ENCODE measurements at places on chromosomes 6 and 20.

GRCh38 chr20:64093013-64093503 lies 8.9 kb upstream of the LKAAEAR1 start:
- DNase-seq: no peak

- no peak for DNase-seq
Measured at GRCh38 chr6:15421945-15422733, 176.3 kb downstream of the JARID2 start.

DNA sequence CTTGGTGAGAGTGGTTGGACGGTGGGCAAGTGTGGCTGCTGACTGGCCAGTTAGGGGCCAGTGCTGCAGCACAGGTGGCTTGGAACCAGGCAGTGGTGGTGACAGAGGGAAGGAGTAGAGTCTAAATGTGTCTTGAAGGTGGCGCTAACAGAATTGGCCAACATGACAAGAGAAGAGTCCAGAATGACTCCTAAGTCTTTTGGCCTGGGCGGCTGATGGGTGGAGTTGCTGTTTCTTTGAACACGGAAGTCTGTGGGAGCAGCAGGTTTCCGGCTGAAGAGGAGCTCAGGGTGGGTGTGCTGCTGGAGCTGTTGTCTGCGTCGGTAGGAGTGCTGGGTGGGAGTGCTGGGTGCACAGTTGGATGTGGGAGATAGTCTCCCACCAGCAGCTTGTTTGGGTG lies 10.1 kb downstream of the LSM14B start:
- no peak for DNase-seq

- DNase-seq: no peak
Measured at GRCh38 chr6:33316603-33317418, 733 bp downstream of the ZBTB22 start.

GRCh38 chr6:15417811-15418210 lies 171.9 kb downstream of the JARID2 start:
- DNase-seq: no peak

GRCh38 chr6:76230711-76231110 lies 158.2 kb upstream of the IMPG1 start:
- DNase-seq: peak; percentile 1

GRCh38 chr20:22531756-22532155 lies 52.6 kb downstream of the FOXA2 start:
- no peak for DNase-seq

GRCh38 chr6:165805067-165805555 lies 142.1 kb upstream of the PDE10A start:
- no peak for DNase-seq

- peak; percentile 77 for DNase-seq
Measured at GRCh38 chr6:73523434-73524123, 2.7 kb upstream of the EEF1A1 start.

GRCh38 chr6:27865850-27866356 lies 46.3 kb downstream of the OR2B2 start:
- DNase-seq: peak; percentile 28

DNA sequence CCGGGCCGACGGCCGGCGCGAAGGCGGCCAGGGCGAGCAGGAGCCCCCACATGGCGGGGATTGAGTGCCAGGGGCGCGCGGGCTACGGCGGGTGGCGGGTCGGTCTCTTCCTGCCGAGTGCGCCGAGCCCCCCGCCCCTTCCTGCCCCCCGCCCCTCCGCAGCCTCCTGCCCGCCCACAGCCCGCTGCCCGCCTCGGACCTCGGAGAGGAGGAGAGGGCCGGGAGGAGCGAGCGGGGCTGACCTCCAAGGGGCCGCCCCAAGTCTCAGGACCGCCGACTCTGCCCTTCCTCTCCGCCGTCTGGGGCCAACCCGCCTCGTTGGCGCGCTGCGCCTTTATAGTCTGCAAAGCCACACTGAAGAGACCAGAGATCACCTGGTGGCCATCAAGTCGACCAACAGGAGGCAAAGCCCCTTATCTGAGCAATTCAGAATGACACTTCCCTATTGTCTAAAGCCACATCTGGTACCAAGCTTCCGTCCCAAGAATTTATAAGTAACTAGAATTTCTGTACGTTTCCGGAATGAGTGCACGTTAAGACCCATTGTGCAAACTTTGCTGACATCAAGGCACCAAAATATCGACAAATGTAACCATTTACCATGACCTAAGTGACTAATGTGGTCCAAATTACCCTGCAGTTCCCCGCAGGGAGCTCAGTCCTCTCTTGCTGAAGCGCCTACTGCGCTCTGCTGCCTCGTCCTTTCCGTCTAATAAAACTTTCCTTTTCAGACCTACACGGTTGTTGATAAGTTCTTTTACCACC lies at the start of gene CPXM1:
Gene CPXM1, minus strand, starts transcription at position 107 of the 765 bp plus-strand sequence. Its CDS starts 55 bp downstream, at position 52.
- peak; percentile 27 for DNase-seq

DNA sequence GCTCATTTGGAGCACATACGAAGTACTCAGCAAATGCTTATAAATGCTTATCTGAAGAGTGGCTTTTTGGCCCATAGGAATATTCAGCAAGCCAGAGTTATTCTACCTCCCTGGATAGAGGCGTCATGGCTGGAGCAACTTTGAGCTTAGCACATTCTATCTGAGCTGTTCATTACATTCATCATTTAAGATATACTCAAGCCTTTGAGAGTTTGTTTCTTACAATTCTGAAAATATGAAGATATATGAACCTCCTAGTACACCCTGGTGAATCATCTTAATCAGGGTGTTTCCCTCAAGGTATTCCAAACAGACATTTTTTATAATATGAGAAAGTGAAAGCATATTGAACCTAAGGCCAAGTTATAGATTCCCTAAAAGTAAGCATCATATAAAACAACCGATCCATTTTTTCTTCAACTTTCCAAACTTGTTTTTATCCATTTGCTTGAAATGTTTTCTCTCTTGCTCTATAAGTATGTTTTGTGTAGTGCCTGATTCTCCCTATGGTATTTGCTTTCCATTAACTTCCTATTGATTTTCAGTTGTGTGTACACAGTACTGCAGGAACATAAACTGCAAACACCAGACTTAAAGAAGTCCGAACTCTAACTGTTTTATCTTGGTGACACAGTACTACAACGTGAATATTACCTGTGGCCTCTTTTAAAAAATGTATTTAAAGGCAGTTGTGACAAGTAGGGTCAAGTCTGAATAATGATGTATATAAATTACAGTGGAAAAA lies 139.7 kb upstream of the PTPRK start:
- DNase-seq: no peak

GRCh38 chr6:40791004-40791403 lies 203.8 kb upstream of the LRFN2 start:
- DNase-seq: peak; percentile 39

DNA sequence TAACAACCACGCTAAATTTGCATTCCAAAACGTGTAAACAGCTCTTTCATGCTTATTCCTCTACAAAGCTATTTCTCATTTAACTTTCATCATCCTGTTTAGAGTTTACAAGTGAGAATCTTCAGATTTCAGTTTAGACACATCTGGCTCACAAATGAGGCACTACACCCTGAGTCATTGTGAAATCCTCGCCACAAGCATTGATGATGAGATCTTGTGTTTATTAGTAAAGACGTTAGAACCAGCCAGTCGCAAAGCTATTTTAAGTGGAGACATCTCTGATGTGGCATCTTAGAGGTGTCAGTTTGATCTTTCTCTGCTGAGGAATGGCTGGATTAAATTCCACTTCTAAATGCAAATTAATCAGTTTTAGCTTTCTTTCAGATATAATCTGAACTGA lies 8.3 kb upstream of the ISM1 start:
- peak; percentile 80 for DNase-seq

DNA sequence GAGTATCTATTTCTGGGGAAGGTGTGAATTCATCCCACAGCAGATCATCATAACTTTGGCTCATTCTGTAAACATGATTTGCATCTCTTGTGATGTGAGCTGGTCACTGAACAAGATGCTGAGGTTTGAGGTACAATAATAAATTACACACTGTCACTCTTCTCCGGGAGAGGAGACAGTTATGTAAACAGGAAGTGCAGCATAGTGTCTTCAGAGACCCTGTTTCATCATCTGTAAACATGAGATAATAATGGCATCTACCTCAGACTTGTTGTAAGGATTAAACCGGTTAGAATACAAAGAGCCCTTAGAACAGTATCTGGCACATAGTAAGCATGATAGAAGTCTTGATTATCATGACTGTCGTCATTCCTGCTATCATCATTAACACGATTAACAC lies 125.2 kb downstream of the TBC1D7 start:
- DNase-seq: no peak

GRCh38 chr6:98984121-98984520 lies 36.4 kb upstream of the FBXL4 start:
- DNase-seq: no peak

GRCh38 chr20:63843222-63843621 lies 12.2 kb upstream of the ZBTB46 start:
- no peak for DNase-seq

GRCh38 chr6:52049252-52050050 lies 38.0 kb downstream of the PKHD1 start:
- peak; percentile 46 for DNase-seq

DNA sequence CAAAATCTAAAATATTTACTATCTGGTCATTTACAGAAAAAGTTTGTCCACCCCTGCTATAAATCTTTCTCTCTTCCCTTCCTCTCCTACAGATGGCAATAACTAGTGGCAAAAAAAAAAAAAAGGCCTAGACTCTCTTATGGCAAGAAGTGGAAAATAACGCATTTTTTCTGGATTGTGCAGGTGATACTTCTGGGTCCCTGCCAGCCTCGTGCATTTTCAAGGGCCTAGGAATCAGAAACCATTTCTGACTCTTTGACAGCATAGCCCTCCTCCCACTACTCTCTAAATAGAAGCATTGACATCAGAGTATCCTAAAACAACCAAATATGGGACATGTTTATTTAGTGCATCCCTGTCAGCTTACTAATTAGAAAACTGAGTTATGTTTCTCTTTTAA lies 251.0 kb downstream of the KHDC1L start:
- DNase-seq: no peak

- peak; percentile 10 for DNase-seq
Measured at GRCh38 chr6:72412709-72413044, 209.2 kb upstream of the KCNQ5 start.

- peak; percentile 37 for DNase-seq
Measured at GRCh38 chr6:100370265-100370664, 94.5 kb downstream of the SIM1 start.

- DNase-seq: peak; percentile 70
Measured at GRCh38 chr6:148770408-148771211, 23.8 kb downstream of the UST start.

DNA sequence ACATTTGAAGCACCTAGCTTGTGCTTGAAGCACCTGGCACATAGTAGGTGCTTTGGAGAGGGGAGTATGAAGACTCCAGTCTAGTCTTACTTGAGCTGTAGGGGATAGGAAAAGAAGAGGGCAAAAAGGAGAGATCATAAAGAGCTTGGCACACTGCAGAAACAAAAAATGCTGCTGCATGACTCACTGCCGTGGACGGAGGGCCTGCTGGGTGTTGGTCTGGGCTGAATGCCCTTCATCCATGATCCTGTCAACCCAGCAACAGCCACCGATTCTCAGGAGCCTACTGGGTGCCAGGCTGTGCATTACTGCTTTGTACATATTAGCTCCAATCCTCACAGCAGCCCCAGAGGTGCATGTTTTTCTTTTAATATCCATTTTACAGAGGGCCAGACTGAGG lies 6.0 kb downstream of the PDYN start:
- no peak for DNase-seq

DNA sequence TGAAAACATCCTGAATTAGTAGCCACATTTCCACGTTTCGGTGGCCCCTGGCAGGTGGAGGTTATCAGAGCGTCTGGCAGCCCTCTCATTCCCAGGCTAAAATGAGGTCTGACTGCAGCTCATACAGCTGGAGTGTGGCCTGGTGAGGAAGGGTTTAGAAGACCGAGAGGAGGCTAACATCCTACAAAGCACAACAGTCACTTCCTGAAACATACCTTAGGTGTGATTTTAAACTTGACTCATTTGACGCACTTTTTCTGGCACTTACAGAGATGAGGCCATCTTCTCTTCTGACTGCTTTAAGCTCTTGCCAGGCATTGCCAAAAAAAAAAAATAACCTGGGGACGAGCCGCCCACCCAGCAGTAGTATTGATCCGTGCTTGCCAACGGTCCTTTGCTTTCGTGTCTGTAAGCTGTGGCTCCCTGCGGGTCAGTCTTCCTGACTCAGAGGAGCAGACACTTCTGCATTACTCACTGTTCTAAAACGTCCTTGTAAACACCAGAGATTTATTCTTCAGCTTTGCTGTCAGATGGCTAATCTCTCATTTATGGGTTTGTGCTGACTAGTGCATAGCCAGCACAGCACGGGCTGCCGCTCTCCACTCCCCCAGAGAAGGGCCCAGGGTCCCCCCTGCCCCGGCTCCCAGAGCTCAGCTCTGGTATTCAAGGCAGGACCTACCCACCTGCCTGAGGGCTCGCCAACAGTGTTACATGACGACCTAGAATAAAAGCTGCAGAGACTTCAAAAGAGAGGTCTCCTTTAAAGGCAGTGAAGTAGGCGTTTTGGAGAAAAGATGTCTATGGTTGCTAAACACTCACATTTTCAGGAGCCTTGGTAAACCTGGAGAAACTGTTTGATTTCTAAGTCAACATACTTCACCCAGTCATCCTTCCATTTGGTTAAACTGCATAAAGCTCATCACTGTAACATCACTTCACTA lies 78.5 kb upstream of the FRMD1 start:
- no peak for DNase-seq

- no peak for DNase-seq
Measured at GRCh38 chr6:131348572-131348971, 213.3 kb downstream of the AKAP7 start.

- DNase-seq: peak; percentile 10
Measured at GRCh38 chr6:69696273-69696672, 100.5 kb downstream of the LMBRD1 start.

DNA sequence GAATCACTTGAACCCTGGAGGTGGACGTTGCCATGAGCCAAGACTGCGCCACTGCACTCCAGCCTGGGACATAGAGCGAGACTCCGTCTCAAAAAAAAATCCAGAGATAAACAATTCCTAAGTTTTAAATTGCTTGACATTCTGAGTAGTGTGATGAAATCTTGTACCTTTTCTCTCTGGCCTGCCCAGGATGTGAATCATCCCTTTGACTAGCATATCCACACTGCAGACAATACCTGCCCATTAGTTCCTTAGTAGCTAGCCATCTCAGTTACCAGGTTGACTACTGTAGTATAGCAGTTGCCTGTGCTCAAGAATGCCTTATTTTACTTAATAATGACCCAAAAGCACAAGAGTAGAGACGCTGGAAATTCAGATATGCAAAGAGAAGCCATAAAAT lies 2.8 kb downstream of the ZFP57 start:
- DNase-seq: no peak

DNA sequence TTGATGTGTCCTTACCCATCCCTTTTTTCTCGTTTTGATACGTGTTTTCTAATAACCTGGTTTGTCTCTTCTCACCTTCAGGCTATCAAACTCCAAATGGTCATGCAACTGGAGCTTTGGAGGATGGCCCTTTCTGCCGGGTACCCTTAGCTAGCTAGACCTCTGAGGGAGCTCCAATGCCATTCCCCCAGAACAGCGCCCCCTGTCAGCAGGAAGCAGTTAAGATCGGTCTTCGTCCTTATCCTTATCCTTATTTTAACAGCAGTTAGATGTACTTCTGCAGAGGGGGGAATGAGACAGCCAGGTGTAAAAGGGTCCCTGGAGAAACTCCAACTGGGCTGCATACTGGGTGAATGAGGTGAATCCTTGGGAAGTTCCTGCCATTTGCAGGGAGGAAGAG lies 37.2 kb downstream of the SEL1L2 start:
- no peak for DNase-seq

- no peak for DNase-seq
Measured at GRCh38 chr20:44319839-44320422, 8.9 kb upstream of the FITM2 start.
